ENCODE measurements at places on chromosomes 6 and 20.

- DNase-seq = no peak
Observed at GRCh38 chr20:17589161-17589834, 19.4 kb downstream of the DSTN start.

- DNase-seq = no peak
Observed at GRCh38 chr20:2299301-2299700, 3.5 kb downstream of the TGM3 start.

DNA sequence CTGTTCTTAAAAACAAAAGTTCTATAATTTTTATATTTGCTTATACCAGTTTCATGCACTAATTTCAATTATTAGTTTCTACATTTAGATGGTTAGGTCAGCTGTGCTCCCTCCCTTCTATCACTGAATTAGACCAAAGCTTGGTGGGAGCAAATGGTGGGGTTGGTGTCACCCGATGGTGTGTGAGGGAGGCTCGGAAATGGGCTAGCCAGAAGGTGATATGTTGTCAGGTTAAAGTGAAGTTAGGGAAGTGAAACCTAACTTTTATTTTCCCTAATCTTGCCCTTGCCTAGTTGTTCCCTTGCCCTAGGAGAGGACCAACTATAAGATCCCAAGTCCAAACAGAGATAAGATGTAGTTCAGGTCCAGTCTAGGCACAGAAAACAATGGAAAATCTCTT is 38.7 kb downstream of the RPS12 start:
- DNase-seq = no peak

DNA sequence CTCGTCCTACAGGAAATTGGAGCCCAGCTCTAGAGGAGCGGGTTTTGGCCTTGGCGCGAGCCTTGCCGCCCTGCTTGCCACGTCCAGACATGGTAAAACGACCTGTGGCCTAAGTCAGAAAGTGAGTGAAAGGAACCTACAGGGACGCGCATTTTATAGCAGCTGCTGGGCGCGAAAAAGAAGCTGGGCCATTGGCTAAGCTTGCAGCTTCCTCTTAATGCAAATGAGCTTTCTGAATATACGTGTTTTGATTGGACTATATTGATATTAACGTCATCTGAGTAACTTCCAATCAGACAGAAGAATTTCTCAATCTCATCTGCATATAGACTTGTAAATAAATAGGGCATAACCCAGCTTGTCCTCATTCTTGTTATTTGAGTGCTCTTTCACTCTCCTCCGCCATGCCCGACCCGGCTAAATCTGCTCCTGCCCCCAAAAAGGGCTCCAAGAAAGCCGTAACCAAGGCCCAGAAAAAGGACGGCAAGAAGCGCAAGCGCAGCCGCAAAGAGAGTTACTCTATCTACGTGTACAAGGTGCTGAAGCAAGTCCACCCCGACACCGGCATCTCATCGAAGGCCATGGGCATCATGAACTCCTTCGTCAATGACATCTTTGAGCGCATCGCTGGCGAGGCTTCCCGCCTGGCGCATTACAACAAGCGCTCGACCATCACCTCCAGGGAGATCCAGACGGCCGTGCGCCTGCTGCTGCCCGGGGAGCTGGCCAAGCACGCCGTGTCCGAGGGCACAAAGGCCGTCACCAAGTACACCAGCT is 18.9 kb downstream of the OR2B2 start:
- DNase-seq = peak; percentile 44

DNA sequence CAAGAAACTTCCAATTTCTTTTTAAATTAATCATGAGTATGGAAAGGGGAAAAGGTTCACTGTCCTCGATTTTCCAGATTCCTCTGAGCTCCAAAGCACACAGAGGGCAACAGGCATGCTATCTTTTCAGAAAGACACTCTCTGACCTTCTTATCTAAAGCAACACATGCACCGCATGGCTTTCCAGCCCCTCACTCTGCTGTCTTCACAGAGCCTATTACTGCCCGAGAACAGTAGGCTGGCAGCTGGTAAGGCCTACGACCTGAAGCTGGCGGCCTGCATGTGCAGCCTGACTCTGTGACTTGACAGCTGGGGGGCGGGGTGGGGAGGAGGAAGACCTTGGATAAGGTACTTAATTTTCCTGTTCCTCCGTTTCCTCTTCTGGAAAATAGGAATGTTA is 86.3 kb downstream of the ELOVL4 start:
- no peak for DNase-seq

- peak; percentile 32 for DNase-seq
Observed at GRCh38 chr6:46491628-46492547, 639 bp upstream of the RCAN2 start.

DNA sequence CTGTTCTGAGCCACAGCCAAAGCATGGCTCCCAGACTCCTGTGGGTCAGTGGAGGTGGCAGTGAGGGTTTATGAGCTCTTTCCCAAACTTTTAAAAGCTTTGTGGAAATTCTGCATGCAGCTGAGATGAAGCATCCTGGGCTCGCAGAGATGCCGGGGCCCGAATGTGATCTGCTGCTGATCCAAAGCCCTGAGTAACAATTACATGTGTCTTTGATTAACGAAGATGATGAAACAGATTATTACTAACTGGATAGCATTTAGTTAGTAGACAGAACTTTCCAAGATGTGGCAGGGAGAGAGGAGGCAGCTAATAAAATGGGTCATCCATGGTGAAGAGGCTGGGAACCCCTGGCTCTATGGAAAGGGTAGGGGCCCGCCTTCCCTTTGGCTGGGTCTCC is 43.9 kb upstream of the MDFI start:
- DNase-seq = no peak

DNA sequence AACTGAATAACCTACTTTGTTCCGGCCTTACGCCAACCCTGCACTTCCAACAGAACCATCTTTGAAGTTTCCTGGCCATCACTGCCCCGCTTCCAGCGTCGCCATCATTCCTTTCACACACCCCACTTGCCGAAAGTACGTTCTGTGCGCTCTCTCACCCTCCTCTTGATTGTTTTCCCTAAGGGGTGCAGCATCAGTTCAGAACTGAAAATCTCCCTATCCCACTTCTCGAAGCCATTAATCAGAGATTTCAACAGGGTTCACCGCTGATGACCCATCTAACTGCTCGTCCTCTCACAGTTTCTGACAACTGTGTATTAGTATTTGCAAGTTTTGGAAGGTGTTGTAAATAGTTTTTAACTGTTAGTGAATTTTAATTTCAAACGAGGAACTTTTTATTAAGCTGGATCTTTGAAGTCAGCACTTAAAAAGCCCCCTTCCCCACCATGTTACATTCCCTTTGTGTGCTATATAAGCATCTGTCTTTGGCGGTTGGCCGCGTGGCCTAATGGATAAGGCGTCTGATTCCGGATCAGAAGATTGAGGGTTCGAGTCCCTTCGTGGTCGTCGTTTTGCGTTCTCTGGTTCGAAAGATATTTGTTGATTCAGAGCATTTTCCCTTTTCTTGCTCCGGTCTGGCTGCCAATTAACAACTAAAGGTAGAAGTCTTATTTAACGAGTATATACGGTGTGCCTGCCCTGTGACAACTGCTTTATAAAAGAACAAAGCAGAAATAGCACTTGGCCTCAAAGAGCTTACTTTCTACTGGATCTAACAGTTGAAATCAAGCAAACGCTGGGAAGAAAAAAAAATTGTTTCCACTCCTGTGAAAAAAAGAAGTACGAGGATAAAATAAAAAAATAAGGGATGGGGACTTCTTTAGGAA is 42.6 kb downstream of the TRIM27 start:
- DNase-seq = no peak

DNA sequence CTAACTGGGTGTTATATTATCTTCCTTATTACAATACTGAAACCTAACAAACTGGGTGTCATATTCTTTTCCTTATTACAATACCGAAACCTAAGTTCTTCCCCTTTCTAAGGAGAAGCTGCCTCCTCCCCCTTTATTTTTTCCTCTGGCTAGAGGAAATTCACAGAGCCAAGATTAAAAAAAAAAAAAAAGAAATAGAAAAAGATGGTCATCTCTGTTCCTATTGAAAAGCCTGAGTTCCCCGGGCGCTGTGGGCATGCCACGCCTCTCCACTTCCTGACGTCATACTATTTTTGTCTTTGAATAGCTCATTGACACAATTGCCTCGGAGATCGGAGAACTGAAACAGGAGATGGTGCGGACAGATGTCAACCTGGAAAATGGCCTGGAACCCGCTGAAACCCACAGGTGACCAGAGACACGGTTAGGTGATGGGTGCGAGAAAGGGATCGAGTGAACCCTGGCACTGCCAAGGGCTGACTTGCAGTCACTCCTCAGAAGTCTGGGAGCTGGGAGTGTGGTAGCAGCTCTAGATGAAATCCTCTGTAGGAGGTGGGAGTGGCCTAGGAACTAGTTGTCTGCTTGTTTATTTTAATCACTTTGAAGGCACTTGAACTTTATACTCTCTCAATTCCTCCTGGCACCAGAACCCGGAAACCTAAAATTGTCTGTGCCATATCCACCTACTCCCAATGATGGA is 82.2 kb upstream of the NAA20 start:
- no peak for DNase-seq

DNA sequence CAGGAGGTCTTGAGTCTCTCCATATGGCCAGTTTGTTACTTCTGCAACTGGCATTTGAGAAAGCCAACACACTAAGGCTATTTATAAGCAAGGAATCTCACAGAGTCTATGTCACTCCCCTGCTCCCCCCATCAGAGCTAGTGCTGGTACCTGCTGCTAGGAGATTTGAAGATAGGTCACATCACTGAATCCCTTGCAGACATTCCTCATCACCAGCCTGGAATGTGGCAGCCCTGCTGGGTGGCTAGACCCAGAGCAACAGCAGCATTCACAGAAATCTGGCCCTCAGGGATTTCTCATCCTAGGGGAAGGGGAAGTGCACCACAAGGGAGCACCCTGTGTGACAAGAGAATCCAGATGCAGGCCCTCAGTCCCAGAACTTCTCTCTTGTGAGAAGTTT is 672.1 kb downstream of the HACE1 start:
- DNase-seq = no peak

GRCh38 chr6:15426901-15427300 is 181.0 kb downstream of the JARID2 start:
- no peak for DNase-seq

- DNase-seq = no peak
Observed at GRCh38 chr6:118260833-118261232, 287.3 kb upstream of the PLN start.

- no peak for DNase-seq
Observed at GRCh38 chr6:89042664-89043063, 37.9 kb upstream of the PNRC1 start.

- no peak for DNase-seq
Observed at GRCh38 chr6:168193816-168194721, 115.1 kb upstream of the FRMD1 start.

GRCh38 chr6:7234547-7234946 is 78.5 kb downstream of the SSR1 start:
- DNase-seq = no peak

- no peak for DNase-seq
Observed at GRCh38 chr6:137911675-137912191, 44.7 kb downstream of the TNFAIP3 start.

DNA sequence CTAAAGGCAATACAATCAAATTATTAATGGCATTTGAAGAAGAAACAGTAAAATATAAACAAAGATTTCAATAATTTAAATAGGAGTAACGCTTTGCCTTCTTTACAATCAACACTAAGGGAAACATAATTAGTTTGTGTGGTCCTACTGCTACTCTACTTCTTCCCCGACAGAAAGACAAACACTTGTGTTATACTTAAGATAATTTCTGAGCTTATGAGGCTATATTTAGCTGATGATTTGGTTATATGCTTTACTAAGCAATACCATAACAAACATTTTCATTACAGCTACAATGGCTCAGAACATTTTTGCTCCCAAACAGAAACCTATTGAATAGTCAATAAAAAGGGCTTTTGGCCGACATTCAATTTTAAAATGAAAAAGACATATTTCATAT is 1217.2 kb upstream of the GJE1 start:
- DNase-seq = no peak

DNA sequence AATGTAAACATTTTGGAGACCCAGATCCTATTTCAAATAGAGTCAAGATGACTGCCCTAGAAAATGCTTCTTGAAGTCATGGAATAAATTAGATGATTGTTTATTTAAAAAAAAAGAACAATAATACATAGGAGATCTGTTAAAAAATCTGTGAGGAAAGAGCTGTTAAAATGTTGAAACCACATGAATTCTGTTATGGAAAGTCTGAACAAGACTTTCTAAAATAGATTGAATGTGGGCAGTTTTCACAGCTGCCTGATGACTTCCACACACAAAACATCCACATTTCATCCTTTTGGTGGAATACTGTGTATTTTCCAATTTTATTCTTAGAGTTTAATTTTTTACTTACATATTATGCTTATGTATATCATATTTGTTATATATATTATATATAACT is 186.1 kb downstream of the LAMA2 start:
- no peak for DNase-seq

- DNase-seq = no peak
Observed at GRCh38 chr20:43506238-43506637, 1.3 kb upstream of the L3MBTL1 start.

GRCh38 chr20:62048821-62049291 is 16.8 kb downstream of the TAF4 start:
- DNase-seq = no peak

- DNase-seq = no peak
Observed at GRCh38 chr20:34824026-34824425, 1.4 kb downstream of the NCOA6 start.

GRCh38 chr6:16486661-16487060 is 248.3 kb downstream of the GMPR start:
- DNase-seq = no peak

DNA sequence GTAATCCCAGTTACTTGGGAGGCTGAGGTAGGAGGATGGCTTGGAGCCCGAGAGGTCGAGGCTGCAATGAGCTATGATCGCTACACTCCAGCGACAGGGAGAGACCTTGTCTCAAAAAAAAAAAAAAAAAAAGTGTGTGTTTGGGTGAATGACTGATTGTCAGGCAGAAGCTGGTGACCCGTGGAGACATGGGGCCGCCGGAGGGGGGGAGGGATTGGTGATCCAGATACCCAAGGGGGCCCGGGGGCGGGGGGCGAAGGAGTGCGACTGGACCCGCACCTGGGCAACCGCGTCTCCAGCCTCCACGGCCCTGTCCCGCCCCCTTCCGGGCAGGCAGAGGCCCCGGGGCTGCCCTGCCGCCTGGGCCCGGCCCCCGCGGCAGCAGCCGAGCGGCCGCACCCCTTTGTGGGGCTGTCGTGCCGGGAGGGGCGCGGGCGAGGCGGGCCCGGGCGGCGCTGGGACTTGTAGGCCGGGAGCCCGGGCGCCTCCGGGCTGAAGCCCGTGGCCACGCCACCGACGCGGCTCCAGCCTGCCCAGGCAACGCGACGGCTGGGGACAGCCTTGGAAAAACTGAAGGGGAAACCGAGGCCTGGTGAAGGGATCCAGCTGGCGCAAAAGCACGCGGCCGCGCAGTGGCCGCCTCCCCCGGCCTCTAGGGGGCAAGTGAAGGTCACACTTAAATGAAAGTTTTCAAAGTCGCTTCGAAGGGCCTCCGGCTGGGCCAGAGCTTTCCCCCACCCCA is 2.1 kb upstream of the RBM38 start:
- DNase-seq = no peak

Data from GM19239 (cell line).